ENCODE measurements at places on chromosomes 1 and 21.

GRCh38 chr1:10903421-10903820, 107.0 kb upstream of the CASZ1 start:
- peak; percentile 15 for DNase-seq

DNA sequence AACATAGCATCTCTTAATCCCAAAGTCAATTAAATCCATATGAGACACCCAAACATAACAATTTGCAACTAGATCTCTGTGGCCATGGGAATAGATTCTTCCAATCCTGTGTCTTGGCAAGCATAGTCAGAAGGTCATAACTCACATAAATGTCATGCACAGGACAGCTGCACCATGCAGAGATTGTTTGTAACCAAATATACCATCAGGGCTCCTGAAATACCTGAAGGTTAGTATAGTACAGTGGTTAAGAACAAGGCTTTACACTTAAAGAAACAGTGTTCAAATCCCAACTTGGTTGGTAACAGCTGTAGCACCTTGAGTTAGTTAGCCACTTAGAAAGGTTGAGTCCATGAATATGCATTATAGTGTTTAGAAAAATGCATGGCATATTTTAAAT, 82.6 kb upstream of the CCDC190 start:
- DNase-seq = no peak

- DNase-seq = peak; percentile 84
These were observed 11.4 kb upstream of the RGS16 start for GRCh38 chr1:182615468-182616129.

DNA sequence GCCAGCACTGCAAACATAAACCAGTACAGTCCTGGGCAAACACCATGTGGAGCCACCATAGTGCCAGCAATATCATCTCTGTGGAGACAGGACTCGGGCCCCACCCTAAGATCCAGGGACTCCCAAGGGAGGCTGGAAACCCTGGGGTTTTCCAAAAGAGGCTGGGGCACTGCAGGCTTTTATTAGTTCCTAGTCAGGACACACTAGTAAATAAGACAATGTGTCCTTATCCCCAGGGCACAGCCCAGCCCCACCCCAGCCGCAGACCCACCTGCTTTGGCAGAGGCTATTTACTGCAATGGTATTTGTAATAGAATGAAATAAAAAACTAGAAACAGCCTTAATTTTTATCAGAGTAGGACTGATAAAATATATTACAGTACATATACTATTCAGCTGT, 486 bp upstream of the GJB3 start:
- no peak for DNase-seq

GRCh38 chr21:41653954-41654491, 112.8 kb downstream of the RIPK4 start:
- DNase-seq = no peak

- DNase-seq = no peak
These were observed 228.5 kb downstream of the USH2A start for GRCh38 chr1:216194721-216195120.

DNA sequence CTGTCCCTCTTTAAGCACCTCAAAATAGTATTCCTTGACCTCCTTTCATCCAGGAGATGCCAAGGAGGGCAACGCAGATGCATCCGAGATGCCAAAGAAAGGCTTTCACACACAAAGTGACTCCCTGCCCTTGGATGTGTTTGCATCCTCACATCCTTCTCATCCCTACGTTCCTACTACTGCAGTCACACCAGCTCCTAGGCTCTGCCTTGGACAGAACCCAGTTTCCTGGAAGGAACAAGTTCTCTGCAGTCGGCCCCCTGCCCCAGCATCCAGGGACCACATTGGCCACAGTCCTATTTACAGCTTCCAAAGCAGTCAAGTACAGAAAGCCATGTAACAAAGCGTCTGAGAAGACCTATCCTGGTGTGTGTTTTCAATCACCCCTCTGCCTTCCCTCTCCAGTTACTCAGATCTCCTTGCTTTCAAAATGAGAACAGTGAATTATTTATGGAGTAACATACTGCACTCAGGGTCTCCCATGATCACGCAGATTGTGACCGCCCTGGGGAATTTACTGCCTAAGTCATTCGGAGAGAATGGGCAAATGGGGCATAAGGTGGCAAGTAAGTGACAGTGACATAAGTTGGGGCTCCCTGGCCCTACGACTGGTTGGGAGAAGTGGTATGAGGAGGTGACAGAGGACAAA, 21.8 kb upstream of the SRP9 start:
- no peak for DNase-seq

DNA sequence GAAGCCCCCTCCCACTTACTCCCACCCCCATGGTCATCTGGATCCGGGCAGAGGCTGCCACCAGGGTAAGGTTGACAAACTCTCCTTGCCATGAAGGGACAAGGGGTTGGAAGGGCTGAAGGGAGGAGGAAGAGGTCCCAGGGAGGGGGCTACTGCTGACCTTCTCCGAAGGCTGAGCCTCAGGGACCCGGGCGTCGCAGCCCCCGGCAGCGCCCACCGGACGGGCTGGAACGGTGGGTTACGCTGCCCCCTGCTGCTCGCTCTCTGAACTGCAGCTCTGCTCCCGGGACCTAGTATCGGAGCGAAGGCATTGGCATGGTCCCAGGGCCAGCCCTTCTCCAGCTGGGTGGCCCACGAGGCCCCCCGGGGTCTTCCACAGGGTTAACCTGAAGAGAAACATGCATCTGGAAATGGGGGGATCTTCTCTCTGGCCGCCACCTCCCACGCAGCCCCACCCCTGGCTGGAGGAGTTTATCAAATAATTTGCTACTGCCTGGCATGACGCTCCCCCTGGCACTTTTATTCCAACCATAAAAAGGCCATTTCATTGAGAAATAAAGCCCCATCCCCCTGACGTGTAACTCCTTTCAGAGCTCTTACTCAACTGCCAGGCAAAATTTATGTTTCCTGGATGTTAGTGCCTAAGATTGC, 70.4 kb upstream of the TARDBP start:
- peak; percentile 89 for DNase-seq

GRCh38 chr1:12230549-12231275, 882 bp downstream of the VPS13D start:
- peak; percentile 47 for DNase-seq

- DNase-seq = no peak
These were observed 5.5 kb upstream of the AGTRAP start for GRCh38 chr1:11730429-11730891.

- DNase-seq = no peak
These were observed 315.5 kb downstream of the TGFB2 start for GRCh38 chr1:218660678-218661053.

DNA sequence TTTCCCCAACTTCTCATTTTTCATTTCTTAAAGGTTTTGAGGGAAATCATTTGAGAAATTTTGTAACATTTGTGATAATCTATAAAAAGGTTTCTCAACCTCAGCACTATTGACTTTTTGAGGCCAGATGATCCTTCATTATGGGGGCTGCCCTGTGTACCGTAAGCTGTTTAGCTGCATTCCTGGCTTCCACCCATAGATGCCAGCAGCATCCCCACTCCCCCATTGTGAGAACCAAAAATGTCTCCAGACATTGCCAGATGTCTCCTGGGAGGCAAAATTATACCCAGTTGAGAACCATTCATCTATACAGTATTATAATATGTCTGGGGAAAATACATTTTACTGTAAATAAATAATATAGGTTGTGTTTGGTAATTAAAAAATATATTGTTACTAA, 146.0 kb downstream of the PBX1 start:
- peak; percentile 65 for DNase-seq

DNA sequence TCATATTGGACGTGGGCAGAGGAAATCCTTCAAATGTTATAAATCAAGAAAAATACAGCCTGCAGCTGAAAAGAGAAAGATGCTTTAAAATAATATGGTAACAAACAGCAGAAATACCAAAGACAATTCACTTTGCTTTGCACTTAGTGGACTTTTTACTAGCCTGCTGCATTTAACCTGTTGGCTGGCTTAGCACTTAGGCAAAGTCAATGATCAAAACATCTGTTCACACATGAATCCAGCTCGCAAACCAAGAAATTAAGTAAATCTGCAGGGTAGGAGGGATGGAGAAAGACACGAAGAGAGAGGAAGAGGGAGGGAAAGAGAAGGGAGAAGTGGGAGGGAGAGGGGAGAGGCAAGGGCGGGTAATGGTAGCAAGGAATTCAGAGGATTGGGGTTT, 103.6 kb upstream of the RAB4A start:
- no peak for DNase-seq

DNA sequence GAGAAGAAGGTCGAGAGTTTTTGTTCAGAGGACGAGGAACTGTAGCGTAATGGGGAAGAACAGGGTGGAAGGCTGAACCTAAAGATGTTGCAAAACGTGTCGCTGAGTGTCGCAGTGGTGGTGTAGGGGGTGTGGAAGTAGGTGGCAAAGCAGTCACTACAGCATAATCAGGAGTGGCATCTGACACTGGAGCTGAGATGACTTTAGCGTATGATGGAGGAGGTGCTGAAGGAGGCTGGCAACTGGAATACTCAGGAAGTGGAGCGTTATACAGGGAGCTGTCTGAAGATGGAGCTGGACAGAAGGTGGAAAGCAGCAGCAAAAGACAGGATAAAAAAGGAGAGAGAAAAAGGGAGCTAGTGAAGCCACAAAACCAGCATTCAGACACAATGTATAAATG, 89.9 kb upstream of the LBR start:
- DNase-seq = peak; percentile 50

GRCh38 chr1:22317231-22317919, 134.3 kb upstream of the ZBTB40 start:
- DNase-seq = peak; percentile 80

GRCh38 chr1:217867446-217867995, 236.4 kb downstream of the SPATA17 start:
- DNase-seq = no peak

GRCh38 chr1:225448146-225448805, 20.4 kb upstream of the LBR start:
- no peak for DNase-seq

DNA sequence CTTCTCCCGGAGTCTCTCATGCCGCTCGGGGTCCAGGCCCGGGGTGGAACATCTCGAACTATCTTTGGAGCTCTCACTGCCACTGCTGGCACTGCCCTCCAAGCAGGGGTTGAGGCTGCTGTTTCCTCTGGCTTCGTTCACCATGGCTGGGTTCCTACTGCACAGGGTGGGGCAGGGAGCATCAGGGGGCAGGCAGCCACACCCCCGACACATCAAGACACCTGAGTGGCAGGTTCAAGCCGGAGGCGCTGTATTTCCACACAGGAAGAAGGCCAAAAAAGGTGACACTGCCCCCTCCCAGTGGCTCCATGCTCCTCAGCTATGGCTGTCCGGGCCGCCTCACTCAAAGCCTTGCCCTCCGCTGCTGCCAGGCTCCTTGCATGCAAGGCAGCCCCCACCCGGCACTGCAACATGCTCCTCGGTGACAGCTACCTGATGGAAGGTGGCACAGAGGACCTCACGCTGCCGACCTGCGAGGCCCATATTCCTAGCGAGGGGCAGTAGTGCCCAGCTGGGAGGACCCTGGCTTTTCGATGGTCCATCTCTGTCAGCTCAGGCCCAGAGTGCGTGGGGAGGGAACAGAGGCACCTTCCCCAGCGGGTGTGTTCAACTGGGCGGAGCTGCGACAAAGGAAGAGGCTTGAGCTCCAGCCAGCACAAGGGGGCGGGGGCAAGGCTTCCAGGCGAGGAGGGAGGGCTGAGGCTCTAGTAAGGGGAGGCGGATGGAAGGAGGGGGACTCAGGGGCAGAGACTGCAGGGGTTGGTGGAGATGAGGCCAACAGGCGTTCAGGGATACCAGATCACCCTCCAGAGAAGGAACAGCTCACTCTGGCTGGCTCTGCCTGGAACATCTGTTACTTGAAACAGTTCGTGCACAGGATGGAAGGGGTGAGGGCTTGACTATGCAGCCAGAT, 2.5 kb downstream of the MTHFR start:
- DNase-seq = peak; percentile 85

DNA sequence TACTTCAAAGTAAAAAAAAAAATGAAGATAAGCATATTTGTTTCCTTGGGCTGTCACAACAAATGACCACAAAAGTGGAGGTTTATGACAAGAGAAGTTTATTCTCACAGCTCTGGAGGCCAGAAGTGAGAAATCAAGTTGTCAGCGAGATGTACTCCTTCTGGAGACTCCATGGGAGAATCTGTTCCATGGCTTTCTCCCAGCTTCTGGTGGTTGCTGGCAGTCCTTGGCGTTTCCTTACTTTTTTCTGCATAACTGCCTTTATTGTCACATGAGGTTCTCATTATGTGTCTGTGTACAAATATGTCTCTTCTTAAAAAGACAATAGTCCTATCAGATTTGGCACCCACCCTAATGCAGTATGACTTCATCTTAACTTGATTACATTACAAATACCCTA, 398.3 kb downstream of the KCNT2 start:
- DNase-seq = no peak

DNA sequence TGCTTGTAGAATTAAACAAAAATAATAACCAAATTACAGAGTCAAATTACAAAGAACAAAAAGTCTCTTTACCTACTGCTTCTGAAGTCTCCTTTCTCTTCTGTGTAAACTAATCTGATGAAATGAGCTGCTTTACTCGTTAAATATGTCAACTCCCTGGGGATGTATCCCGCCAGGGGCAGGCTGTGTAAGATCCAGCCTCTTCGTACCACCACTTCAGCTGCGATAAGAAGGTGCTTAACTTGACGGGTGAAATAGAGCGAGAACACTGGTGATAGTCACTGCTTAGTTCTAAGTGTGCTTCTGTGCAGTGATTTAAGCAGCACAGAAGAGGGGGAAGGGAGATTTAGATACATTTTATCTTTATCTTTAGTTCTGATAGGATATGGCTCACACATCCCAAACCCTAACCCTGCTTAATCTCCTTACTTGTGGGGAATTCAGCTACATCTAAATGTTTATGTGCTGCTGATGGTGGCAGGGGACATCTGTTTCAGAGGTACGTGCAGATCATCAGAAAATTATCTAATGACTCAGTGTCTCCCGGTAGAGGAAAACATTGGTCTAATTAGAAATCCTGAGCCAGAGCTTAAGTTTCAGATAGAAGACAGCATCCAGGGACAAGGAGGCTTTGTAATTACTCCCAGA, 46.0 kb downstream of the RHOU start:
- peak; percentile 91 for DNase-seq

DNA sequence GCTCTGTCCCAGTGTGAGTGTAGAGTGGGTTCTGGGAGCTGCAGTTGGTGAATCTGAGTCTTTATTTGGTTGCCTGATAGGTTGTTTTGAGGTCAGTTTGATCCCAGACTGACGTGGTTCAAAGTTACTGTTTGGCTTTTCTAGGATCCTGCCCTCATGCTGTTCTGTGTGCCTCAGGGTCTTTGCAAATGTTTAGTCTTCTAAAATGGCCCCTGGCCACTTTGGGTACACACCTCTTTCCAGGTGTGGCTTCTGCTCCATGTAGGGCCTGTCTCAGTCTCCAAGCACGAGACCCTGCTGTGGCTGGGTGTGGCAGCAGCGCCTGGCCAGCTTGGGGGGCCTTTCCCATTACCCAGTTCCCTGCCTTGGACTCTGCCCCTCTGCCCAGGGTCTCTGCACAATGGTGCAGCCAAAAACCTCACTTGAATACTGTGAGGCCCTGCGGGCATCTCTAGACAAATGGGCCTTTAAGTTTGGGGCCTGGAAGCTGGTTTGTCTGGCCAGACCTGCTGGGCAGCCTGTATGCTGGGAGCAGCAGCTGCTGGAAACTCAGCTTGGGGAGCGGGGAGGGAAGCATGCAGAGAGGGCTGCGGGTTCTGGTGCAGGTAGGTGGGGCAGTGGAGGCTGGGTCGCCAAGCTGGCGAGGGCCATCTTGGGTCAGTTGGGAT, 5.6 kb downstream of the PTPRF start:
- no peak for DNase-seq
